Effector CD4-positive, alpha-beta T cell (primary cell): ENCODE measurements at places on chromosomes 6 and 20.

DNA sequence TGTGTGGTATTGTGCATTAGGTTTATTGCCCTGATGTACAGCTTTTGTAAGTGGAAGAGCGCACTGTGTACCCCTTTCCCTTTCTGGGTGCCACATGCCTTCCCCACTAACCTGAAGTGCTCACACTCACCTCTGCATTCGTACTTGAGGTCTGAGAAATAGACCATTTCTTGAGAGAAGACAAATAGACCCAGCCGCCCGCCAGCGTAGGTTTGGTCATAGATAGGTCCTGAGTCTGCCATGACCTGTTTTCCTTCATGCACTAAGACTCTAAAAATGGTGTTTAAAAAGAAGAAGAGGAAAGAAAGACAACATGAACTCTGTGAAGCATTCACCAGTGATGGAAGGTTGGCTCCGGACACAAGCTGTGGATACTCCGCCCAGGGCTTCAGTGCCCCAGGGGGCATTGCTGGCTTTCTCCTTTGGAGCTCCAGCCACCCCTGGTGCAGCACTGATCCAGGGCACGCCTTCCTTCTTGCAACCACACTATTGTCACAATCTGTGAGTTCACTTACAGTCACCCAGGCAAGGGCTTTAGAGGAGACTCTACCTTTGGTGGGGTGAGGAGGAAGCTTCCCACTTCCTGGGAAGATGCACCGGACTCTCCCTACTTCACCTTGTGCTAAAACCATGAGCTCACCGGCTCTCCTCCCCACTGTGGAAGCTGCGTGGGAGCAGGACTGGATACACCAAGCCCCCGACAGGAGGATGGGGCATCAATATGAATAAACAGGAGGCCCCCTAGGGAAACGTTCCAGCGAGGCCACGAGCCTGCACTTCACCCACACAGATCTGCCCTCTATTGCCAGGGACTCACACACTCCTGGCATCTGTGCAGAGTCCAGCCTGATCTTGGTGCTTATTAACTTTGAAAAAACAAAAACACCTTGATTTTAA lies 33.3 kb downstream of the THBS2 start:
- DNase-seq: no peak

GRCh38 chr6:75272145-75272840 lies 12.3 kb downstream of the TMEM30A start:
- DNase-seq: no peak

DNA sequence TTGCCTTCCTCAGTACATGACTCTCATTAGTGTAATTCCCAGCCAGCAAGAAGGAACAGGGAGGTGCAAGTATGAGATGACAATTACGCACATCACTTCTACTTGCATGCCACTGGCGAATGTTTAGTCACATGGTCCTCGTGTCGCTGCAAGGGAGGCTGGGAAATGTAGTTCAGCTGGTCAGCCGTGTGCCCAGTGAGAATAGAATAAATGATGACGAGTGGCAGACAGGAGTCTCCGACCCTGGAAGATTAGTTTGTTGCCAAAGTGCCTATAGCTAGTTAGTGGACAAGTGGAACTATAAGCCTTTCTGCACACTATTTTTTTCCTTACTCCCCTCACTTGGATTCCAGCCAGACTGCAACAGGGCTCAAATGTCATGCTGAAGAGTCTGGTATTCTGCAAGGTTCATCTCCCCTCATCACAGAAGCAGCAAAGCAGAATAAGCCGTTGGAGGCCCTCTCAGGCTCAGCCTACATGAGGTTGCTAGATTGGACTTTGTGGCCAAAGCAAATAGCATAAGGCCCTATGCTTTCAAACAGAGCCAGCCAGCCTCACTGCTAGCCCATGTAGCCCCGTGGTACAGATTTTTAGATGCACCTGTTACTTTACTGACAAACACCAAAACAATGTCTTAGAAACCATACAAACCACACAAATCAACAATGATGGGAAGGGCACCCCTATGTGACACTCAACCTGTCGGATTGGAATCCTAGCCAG lies 9.7 kb downstream of the LINC00237 start:
- DNase-seq: no peak

DNA sequence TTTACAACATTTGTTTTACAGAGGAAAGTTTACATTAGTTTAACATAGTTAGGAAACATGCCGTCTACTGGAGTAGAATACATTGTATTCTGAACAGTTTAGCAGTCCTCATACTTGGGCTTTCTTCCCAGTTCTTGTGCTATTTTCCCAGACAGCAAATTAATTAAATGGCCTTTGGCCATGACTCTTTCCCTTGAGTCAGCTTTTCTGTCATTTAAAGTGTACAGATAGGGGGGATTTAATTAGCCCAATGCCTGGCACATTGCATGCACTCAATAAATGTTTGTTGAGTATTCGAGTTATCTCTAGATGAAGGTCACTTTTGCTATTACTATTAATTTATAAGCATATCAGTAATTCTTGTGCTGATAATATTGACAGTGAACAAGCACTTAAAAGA lies 1.6 kb downstream of the TMEM244 start:
- no peak for DNase-seq

- DNase-seq: no peak
Measured at GRCh38 chr6:37426945-37427510, 6.0 kb upstream of the CMTR1 start.

DNA sequence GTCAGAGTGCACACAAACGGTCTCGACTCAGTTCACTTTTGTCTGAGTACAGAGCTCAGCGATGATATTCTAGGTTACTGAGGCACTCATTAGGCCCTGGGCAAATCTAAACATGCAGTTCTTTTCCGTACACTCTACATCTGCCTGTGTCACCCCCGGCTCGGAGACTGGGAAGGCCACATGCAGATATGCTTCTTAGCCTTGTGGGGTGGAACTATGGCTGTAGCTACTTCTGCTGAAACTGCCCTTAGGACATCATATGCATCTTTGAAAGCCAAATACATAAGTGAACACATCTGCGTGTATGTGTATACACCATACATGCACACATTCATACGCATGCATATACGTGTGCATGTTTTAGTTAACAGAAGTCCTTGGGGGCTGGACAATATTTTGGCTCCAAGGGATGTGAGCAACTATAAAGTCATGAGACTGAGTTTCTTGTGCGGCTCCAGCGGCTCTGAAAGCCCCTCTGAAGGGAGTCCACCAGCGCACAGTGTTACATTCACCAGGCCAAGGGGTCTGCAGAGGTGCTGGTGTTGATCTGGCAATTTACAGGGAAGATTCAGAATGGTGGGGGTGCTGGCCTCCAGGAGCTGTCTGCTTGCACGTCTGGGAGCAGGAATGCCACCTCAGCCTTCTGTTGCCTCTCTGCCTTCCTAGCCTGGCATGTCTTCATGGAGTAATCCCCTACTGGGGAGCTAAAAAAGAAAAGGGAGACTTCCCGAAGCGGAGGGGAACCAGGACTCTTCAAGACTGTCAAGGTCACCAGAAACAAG lies 31.6 kb downstream of the PSMG4 start:
- DNase-seq: no peak

DNA sequence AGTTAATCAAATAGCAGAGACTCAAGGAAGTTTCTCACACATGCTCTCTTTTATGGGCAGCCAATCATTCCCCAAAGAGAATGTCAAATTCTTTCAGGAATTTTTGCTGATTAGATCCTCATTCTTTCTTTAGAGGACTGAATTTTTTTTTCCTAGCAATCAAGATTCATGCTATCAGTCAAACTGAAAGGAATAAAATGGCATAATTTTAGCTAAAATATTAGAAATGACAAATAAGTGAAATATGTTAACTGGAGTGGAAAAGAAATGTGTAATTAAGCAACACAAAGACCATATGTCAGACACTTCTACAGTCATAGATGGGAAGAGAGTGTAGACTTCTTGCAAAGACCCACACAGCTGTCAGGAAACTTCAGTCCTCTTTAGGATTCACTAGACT lies 242.3 kb upstream of the RNF217 start:
- DNase-seq: no peak

DNA sequence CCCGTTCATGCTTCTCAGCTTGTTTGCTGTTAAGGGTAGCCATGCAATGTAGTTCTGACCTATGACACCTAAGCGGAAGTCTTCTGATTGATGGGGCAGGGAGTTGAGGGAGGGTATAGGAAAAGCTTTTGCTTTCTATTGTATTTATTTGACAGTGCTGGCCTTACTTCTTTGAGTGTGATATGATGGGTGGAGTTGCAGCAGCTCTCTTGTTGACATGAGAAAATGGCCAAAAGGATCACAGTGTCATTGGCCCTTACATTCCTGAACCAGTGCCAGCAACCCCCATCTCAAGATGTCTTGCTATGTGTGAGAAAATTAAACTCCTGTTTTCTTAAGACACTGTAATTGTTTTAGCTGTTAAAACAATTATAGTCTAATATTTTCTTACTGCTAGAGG lies 117.5 kb downstream of the SAMD5 start:
- DNase-seq: no peak

DNA sequence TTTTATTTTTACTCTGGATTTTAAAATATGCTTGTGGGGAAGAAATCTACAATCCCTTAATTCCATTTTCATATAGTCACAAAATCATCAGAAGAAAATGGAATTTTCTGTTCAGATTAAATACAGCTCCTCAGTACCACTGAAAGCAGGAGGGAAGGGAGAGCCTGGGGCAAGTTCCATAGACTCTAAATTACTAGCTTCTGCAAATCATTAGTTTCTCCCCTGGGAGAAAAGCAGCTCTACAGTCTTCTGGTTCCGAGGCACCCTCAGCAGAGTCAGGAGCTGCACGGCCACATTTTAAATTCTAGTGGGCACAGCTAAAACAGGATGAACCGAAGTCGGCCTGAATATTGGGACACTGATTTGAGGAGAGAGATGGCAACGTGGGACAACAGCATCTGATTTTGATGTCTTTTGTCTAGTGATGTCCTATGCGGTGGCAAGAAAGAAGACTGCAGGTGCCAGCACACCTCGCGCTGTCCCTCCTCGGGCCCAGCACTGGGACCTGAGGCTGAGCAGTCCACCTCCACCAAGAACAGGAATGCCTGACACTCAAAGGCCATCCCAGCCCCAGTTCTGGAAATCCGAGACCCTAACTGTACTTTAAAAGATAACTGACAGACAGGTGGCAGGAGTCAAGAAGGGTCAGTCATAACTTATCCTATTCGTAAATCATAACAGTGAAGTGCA lies 90.7 kb downstream of the FOXC1 start:
- no peak for DNase-seq

DNA sequence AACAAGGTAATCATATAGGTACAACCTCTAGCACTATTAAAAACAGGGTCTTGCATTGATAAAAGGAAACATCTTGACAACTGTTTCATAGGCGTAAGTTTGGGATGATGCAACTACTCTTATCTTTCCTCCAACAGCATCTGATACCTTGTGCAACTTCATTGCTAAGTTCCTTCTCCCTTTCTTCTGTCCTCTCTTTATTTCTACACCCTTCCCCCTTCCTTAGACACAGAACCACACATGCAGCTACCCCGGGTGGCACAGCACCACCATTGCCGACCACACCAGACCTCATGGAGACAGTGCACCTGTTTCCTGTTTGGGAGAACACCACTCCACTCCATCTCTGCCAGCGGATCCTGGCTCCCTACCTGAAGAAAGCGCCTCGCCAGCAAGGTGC lies 14.4 kb downstream of the MYB start:
- no peak for DNase-seq

DNA sequence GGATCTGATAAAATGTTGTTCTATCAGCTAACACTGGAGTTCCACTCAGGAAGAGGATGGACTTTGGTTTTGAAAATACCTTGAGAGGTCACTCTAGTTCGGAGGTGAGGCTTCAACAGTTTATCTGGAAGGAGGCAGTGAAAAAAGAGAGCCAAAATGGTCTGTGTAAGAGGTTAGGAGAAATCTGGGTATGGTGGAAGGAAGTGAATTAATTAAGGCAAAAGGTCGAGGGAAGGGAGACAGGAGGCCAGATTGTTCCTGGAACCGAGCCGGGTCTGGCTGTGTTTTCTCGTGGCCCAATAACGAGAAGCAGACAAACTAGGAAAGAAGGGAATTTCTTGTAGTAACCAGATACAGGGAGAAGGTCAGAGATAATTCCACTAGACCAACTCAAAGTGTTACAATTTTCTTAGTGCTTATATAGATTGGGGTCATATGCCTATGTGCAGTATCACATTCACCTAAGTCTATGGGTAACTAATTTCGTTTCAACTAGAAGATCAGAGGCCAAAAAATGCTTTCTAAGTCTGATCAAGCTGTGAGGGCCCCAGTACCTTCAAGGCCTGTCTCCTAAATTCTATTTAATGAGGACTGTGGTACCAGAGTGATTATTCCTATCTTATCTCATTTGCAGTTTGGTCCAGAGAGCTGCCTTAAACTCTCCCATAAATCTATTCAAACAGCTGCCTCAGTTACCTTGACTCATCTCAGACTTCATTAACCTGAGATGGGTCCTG lies 96.0 kb upstream of the SNX9 start:
- no peak for DNase-seq

GRCh38 chr6:150830439-150831165 lies 34.9 kb upstream of the MTHFD1L start:
- no peak for DNase-seq

DNA sequence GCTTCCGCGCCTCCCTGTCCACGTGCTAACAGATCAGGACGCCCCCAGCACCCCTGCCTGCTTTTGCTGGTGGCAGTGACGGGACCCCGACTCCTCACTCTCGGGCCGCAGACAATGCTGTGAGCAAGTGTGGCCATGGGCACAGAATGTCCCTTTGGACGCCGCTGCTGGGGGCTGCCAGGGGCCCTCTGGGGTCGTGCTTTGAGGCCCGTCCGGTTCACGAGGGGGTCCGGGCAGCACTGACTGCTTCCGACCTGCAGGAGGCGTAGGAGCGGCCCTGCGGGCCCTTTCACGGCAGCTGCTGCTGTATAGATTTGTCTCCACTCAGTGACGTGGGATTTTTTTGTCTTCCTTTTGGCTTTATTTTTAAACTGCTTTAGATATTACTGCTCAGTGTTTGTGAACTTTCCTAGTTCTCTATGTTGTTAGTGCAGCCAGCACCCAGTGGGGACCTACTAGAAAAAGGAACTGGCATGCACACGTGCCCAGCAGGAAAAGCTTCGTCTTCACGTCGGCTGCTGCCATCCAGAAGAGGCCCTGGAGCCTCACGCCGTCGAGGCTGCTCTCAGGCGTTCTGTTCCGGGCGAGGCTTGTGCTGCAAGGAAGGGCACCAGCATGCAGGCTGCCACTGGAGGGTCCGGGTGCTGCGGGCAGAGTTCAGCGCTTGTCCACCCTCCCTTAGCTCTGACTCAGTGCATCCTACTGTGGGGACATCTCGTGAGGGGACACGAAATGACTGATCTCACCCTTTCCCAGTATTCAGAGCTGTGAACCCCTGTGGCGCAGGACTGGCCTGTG lies 21.7 kb downstream of the UCKL1 start:
- DNase-seq: no peak
